Breast epithelium (tissue), 4 donors: ENCODE measurements at places on chromosomes 7 and 10. TPM values are rescaled to one million over a fixed set of nuclear protein-coding genes. Genes with fewer than 3 reads are reported as not detected.

GRCh38 chr7:36765605-36766004, 41.3 kb upstream of the AOAH start:
- no peaks in the 10 kb centered on the region for H3K27me3 ChIP-seq
- no peak overlapping the region for H3K27ac ChIP-seq
- no peak overlapping the region for H3K4me3 ChIP-seq
- H3K4me1 ChIP-seq, result no peaks in the 10 kb centered on the region

DNA sequence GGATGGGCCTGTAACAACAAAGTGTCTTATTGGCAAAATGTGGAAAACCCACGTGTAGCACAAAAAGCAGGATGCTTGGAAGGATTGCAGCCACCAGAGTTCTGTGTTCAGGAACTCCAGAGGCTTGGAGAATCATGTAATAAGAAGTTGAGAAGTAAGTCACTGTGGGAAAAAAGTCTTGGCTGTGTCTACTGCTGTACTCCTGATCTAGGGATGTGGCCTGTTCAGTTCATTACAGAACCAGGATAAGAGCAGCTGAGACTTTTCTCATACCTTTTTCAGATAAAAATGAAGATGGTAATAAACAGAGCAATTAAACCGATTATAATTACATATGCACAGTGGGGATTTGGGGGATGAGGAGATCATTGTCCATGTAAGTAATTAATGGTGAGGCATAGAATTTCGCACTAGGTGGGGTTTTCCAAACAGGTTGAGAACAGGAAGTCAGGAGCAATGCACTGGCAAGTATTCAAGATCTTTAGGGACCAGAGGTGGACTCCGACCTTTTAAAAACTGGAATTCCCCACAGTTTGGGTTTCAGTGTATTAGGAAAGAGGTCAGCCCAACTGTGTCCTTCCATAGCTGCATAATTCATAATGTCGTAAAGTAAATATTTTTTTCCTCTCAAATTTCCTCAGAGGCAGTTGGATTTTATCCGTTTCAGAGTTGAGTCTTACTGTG, 281.7 kb downstream of the FRMD4A start:
- no peak for DNase-seq
- H3K27ac ChIP-seq, result no peak overlapping the region
- H3K36me3 ChIP-seq, result no peaks in the 10 kb centered on the region
- H3K27me3 ChIP-seq, result no peaks in the 10 kb centered on the region

DNA sequence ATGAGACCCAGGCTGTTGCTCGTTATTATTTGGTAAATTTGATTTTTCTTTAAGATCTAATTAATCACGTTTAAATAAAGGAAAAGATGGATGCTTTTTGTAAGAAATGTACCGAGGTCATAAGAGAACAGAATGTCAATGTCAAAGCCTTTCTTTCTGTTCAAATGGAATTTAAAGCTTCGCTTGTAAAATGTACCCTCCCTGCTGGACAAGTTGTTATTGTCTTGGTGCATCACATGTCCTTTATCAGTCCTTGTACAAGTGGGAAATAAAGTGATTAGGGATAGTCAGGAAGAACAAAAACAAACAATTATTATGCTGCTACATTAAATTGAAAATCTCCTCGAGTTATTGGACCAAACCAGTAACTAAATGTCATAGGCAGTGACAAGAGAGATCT, 363.2 kb downstream of the PHTF2 start:
- H3K4me3 ChIP-seq, result no peak overlapping the region
- H3K27me3 ChIP-seq, result no peaks in the 10 kb centered on the region
- H3K4me1 ChIP-seq, result no peaks in the 10 kb centered on the region
- no peaks in the 10 kb centered on the region for H3K36me3 ChIP-seq

Gene PRRT4
- total RNA-seq, result 0.44 TPM

DNA sequence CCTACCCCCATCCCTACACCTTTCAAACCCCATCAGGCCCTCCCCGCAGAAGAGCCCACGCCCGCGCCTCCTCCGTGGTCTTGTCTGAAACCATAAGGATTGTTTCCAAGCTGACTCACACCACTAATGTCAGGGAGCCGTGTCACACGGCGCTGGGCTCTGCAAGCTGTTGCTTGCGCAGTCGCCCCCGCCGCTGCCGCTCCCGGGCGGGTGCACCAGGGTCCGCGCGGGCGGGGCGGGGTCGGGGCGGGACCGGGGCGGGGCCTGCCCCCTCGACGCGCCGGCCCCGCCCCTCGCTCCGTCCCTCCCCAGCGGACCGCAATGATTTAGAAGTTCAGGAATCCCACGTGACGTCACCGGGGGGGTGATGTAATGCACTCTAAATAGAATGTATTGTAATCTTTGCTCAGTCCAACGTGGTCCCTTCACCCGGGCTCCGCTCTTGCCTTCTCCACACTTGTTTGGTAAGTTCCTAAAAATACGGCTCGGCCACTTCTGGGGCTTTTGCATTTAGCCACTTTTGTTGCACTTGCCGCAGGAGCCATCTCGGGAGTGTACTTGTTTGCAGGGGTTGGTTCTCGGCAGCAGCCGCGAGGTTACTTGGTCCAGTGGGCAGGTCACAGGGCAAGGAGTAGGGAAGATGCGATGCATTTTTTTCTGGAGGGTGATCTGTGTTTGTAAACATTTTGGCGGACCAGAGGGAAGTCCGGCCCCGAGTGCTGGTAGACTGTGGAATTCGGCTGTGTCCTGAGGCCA, 3.2 kb upstream of the CREB5 start:
- no peaks in the 10 kb centered on the region for H3K27me3 ChIP-seq
- peak overlapping the region; percentile 77 for H3K4me3 ChIP-seq
- peak overlapping the region; percentile 81 for H3K27ac ChIP-seq
- H3K36me3 ChIP-seq, result no peaks in the 10 kb centered on the region
- H3K4me1 ChIP-seq, result peaks cover 3% of the 10 kb centered on the region
- DNase-seq, result peak; percentile 96

DNA sequence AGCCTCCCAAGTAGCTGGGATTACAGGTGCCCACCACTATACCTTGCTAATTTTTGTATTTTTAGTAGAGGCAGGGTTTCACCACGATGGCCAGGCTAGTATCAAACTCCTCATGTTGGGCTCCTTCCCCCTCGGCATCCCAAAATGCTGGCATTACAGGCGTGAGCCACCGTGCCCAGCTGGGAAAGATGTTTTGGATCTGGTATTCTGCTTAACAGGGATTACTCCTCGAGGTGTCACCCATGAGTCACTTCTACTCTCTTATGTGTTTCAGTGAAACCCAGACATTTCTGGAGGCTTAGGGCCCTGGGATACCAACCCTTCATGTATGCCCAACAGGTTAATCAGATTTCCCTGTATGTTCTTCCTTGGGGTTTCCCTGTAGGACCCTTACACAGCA, 11.8 kb upstream of the OPN4 start:
- no peak for DNase-seq
- no peaks in the 10 kb centered on the region for H3K36me3 ChIP-seq
- H3K27ac ChIP-seq, result no peak overlapping the region
- H3K4me1 ChIP-seq, result no peaks in the 10 kb centered on the region

DNA sequence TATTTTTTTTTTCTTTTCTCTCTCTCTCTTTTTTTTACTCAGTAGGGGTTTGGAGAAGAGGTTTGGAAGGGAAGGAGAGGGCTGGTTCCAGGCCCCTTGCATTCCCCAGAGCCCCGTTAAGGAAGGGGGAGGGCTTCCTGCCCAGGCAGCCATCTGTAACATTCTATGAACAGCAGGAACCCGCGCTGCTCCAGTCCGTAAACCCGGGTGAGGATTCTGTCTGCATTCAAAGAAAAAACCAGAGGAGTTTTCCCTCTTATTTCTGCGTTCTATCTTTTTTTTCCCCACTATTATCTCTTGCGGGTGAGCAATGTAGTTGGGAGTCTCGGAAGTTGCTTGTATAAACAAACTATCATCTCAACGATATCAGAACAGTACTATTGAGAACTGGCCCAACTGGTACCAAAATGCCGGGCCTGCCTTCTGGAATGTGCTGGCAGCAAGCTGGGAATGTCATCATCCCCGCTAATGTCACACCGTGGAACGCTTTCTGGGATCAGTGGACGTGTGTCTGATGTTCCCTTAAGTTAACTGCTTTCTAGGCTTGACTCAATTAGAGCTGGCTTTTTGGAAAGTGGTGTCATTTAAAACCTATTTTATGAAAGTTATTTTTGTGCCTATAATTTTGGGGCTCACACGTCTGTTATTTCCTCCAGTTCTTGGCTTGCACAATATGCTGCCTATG, 153.1 kb upstream of the MEOX2 start:
- DNase-seq, result no peak
- no peaks in the 10 kb centered on the region for H3K4me1 ChIP-seq
- H3K27ac ChIP-seq, result peak overlapping the region; percentile 74
- no peaks in the 10 kb centered on the region for H3K27me3 ChIP-seq

DNA sequence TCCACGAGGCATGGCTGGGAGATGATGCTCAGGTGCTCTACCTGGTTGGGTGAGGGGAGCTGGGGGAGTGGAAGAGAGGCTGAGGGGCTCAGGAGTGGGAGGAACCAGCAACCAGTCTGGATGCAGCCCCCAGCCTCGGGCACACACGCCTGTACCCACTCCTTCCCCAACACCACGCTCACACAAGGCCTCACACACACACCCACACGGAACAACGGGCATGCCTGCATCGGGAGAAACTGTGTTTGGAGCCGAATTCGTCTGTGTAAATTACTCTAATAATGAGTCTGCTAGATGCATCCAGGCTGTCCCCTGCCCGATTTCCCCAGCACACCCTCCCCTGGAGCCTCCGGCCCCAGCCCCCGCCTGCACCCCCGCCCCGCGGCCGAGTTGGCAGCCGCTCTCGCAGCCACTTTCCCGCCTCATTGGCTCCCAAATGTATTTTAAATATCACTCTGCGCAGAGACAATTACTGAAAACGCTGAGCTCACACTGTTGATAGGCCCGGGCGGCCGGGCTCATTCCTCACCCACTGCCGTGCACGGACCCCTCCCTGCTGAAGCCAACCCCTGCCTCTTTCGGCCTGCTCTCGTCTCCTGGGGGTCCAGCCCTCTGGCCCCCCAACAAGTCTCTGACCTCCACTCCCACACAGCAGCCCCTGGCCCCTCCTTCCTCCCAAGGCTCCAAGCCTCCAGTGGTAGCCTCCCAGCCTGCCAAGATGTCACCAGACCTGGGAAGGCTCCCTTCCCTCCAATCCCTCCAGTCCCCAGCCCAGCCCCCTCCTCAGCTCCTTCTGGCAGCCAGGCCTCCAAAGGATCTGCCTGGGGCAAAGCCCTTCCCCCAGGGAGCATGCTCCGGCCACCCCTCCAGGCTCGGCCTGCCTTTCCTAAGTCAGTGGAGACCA, 11.1 kb downstream of the H2BK1 start:
- H3K36me3 ChIP-seq, result no peaks in the 10 kb centered on the region
- no peaks in the 10 kb centered on the region for H3K4me1 ChIP-seq
- peaks cover under 1% of the 10 kb centered on the region for H3K27me3 ChIP-seq
- H3K27ac ChIP-seq, result no peak overlapping the region
- no peak for DNase-seq

GRCh38 chr10:24969841-24970281, 17.5 kb upstream of the PRTFDC1 start:
- DNase-seq, result no peak
- no peaks in the 10 kb centered on the region for H3K4me1 ChIP-seq
- no peak overlapping the region for H3K27ac ChIP-seq
- H3K27me3 ChIP-seq, result no peaks in the 10 kb centered on the region

Gene CC2D2B
- 0.96 TPM for total RNA-seq
